ENCODE measurements at places on chromosomes 3 and 15. TPM values are rescaled to one million over a fixed set of nuclear protein-coding genes. Genes with fewer than 3 reads are reported as not detected.
A peak's percentile ranks its signal among the peaks of the same experiment; 100 is the strongest.

GRCh38 chr15:29724026-29724425 lies 98.2 kb downstream of the TJP1 start:
- H3K36me3 ChIP-seq: peaks cover 73% of the 10 kb centered on the region
- no peak overlapping the region for H3K4me3 ChIP-seq
- DNase-seq: no peak
- no peak overlapping the region for H3K27ac ChIP-seq

GRCh38 chr3:104901396-104901795 lies 465.3 kb upstream of the ALCAM start:
- no peak overlapping the region for H3K27ac ChIP-seq
- no peak for DNase-seq
- H3K4me1 ChIP-seq: no peaks in the 10 kb centered on the region
- no peaks in the 10 kb centered on the region for H3K27me3 ChIP-seq
- H3K36me3 ChIP-seq: no peaks in the 10 kb centered on the region

SMCO1 gene
- total RNA-seq: not detected

- no peaks in the 10 kb centered on the region for H3K27me3 ChIP-seq
- no peak overlapping the region for H3K27ac ChIP-seq
- no peaks in the 10 kb centered on the region for H3K4me1 ChIP-seq
Measured at GRCh38 chr3:105397974-105398373, 31.3 kb downstream of the ALCAM start.

GRCh38 chr3:161558236-161558635 lies 61.6 kb downstream of the OTOL1 start:
- no peaks in the 10 kb centered on the region for H3K4me1 ChIP-seq
- no peaks in the 10 kb centered on the region for H3K36me3 ChIP-seq
- H3K27ac ChIP-seq: no peak overlapping the region
- H3K27me3 ChIP-seq: peaks cover 12% of the 10 kb centered on the region

- no peaks in the 10 kb centered on the region for H3K27me3 ChIP-seq
- DNase-seq: peak; percentile 92
- no peak overlapping the region for H3K4me3 ChIP-seq
Measured at GRCh38 chr3:5011555-5012256, 32.5 kb downstream of the BHLHE40 start.

DNA sequence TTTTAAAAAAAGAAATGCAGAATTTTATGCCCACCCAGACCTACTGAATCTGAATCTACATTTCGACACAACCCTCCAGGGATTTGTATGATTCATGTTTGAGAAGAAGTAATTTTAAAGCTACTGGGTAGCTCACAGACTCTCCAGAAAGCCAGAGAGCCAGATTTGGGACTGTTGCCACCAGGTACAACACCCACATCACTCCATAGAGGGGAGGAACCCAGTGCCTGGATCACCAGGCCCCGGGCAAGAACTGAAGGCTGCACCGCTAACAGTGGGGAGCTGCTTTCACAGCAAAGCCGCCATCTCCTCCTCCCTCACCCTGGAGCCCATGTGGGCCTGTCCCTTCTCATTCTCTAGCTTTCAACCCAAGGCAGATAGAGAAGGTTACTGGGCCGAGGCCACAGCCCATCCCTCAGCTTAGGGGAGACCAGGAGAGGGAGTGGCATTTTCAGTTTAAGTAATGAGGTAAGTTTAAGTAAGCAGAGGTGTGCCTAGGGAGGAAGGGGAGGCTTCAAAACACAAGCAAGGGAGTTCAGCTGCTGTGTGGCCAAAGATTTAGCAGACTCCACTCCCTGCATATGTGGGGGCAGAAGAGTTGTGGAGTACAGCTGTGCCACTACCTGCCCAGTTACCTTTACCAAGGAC lies 109.8 kb downstream of the IL12A start:
- no peaks in the 10 kb centered on the region for H3K27me3 ChIP-seq
- no peak overlapping the region for H3K4me3 ChIP-seq
- no peaks in the 10 kb centered on the region for H3K4me1 ChIP-seq
- H3K36me3 ChIP-seq: no peaks in the 10 kb centered on the region
- no peak overlapping the region for H3K27ac ChIP-seq

DNA sequence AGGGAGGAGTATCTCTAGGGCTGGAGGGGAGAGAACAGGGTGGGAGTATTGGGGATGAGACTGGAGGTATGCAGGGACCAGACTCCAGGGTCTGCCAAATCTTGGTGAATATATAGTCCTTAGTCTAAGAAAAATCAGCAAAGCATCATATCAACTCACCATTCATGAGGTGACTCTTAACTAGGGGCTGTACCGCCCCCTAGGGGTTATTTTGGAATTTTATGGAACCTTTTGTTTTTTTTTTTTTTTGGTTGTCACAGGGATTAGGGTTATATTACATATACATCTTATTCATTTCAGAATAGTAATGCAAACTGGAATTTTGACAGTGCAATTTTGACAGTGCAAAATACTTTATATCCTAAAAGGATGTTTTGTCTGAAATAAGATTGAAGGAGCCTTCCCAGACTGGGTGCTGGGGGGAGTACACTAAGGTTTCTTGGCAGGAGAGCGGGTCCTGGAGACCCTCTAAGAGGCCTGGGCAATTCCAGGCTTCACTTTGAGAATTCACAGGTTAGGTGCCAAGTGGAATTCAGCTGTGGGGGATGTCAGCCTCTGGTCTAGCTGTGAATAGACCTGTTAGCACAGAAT lies 7.5 kb downstream of the CMTM7 start:
- H3K4me1 ChIP-seq: peaks cover 96% of the 10 kb centered on the region
- peak overlapping the region; percentile 24 for H3K4me3 ChIP-seq

- no peak for DNase-seq
- no peak overlapping the region for H3K4me3 ChIP-seq
- no peak overlapping the region for H3K27ac ChIP-seq
Measured at GRCh38 chr3:98734306-98734705, 28.8 kb upstream of the ST3GAL6 start.

GREM1 gene
- 0.18 TPM for total RNA-seq

RTP4 gene
- total RNA-seq: 12.1 TPM

DNA sequence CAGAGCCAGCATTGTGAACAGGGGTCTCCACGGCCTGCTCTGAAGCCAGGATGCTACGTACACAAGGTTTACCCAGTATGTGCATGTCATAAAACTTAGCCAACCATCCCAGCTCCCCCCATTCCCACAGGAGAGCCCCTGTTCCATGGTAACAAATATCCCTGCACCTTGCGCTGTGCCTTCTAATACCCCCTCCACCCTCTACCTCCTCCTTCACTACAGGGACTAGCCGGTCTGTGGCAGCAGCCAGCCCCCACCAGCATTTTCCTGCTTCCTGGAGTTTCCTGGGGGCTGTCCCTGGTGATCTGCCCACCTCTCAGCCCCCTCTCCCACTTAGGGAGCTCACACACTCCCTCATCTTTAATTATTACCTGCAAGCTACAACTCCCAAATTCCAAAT lies 20.4 kb downstream of the ACSBG1 start:
- peaks cover 4% of the 10 kb centered on the region for H3K4me1 ChIP-seq
- H3K27ac ChIP-seq: no peak overlapping the region
- DNase-seq: no peak
- H3K4me3 ChIP-seq: no peak overlapping the region

SKOR1 gene
- total RNA-seq: 0.20 TPM

TMCO5A gene
- total RNA-seq: not detected

DNA sequence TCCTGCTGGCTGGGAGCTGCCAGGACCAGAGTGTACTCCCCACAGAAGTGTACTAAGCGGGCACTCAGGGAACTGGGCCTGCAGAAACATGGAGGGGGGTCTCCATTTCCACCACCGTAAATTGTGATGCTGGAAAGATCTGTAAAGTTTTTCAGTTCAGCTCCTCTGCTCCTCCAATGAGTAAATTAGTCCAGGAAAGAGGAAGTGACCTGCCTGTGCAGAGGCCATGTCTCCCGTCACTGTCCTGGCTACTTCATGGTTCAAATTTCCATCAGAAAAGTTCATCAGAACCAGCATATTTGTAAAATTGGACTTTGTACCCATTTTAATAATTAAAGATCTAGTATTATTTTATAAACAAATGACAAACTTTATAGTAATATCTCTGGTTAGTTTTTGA lies 226.7 kb upstream of the THBS1 start:
- no peaks in the 10 kb centered on the region for H3K4me1 ChIP-seq
- no peak overlapping the region for H3K27ac ChIP-seq
- H3K36me3 ChIP-seq: no peaks in the 10 kb centered on the region
- no peak overlapping the region for H3K4me3 ChIP-seq

ZNF385D gene
- 0.98 TPM for total RNA-seq

DNA sequence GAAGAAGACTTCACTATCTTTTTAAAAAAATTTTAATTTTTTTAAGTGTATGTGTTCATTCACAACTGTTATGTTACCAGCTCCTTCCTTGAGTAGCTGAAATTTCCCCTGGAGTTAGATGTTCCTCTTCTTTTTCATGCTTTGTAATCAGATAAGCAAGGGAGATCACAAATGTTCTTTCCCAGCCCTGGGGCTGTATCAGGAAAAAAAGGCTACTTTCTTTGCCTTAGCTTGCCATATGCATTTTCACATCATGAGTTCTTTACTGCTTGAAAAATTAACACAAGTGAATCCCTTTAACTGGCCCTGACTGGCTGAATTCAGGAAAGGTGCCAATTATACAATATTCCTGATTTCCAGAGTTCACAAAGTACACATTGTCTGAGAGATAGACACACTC lies 353.2 kb upstream of the ATP11B start:
- H3K27me3 ChIP-seq: no peaks in the 10 kb centered on the region
- H3K4me1 ChIP-seq: no peaks in the 10 kb centered on the region
- H3K36me3 ChIP-seq: no peaks in the 10 kb centered on the region
- no peak overlapping the region for H3K27ac ChIP-seq
- no peak overlapping the region for H3K4me3 ChIP-seq

DNA sequence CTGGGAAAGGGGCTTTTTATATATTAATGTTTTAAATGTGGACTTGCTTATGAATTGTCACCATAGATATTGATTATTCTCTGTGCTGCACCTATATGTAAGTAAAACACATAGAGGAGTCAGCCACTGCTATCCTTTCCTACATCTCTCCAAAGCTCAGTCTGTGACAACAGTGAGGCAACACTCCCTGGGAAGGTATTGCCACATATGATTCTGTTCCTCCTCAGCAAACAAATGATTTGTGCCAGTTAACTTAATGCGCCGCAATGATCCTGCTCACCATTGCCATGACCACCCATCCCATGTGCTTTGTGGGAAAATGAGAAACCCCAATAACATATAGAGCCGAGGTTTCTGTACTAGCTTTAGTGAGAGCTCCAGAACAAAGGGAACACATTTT lies 75.1 kb upstream of the FBN1 start:
- no peaks in the 10 kb centered on the region for H3K4me1 ChIP-seq
- no peaks in the 10 kb centered on the region for H3K36me3 ChIP-seq
- no peak for DNase-seq

MYH15 gene
- total RNA-seq: 0.17 TPM

GRCh38 chr3:50345586-50346234 lies at the start of gene ZMYND10:
Gene ZMYND10, minus strand, starts transcription at chr3:50345732. Its CDS starts 153 bp downstream, at chr3:50345579.
- no peaks in the 10 kb centered on the region for H3K27me3 ChIP-seq
- H3K4me1 ChIP-seq: peaks cover 93% of the 10 kb centered on the region
- H3K27ac ChIP-seq: peak within 1 kb of the TSS; percentile 59
- H3K4me3 ChIP-seq: peak within 1 kb of the TSS; percentile 21
- H3K36me3 ChIP-seq: peaks cover 23% of the 10 kb centered on the region

- no peaks in the 10 kb centered on the region for H3K4me1 ChIP-seq
- H3K4me3 ChIP-seq: no peak overlapping the region
Measured at GRCh38 chr3:124059580-124059979, 67.7 kb upstream of the ROPN1 start.

DNA sequence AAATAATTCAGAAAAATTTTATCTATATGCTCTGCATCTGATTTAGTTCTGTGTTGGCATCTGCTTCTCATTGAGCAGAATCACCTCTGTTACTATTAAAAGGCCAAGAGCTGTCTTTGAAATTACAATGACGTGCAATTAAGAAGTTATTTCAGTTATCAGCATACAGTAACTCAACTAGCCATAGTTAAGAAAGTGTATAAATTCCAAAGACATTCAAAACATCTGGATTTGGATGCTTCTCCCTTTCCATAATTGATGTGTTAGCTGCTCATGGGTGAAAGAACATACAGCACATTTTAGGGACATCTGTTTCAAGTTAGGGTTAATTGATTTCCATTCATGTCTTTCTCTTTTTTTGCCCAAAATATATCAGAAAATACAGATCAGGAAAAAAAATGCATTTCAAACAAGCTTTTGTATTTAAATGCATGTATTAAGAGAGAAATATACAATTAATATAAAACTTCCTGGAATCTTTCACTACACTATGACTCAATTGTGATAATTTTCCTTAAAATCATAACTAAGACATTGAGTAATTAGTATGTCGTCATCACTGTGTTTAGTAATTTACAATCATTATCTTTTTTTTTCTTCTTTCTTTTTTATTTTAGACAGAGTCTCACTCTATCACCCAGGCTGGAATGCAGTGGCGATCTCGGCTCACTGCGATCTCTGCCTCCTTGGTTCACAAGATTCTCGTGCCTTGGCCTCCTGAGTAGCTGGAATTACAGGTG lies 82.7 kb upstream of the MBNL1 start:
- no peaks in the 10 kb centered on the region for H3K36me3 ChIP-seq
- H3K27ac ChIP-seq: no peak overlapping the region
- H3K4me1 ChIP-seq: no peaks in the 10 kb centered on the region
- no peaks in the 10 kb centered on the region for H3K27me3 ChIP-seq
- no peak for DNase-seq
- no peak overlapping the region for H3K4me3 ChIP-seq

HCN4 gene
- not detected for total RNA-seq

- H3K27me3 ChIP-seq: no peaks in the 10 kb centered on the region
- no peak overlapping the region for H3K27ac ChIP-seq
- H3K4me3 ChIP-seq: no peak overlapping the region
- H3K36me3 ChIP-seq: no peaks in the 10 kb centered on the region
Measured at GRCh38 chr3:40731445-40731844, 206.7 kb downstream of the ZNF621 start.

DNA sequence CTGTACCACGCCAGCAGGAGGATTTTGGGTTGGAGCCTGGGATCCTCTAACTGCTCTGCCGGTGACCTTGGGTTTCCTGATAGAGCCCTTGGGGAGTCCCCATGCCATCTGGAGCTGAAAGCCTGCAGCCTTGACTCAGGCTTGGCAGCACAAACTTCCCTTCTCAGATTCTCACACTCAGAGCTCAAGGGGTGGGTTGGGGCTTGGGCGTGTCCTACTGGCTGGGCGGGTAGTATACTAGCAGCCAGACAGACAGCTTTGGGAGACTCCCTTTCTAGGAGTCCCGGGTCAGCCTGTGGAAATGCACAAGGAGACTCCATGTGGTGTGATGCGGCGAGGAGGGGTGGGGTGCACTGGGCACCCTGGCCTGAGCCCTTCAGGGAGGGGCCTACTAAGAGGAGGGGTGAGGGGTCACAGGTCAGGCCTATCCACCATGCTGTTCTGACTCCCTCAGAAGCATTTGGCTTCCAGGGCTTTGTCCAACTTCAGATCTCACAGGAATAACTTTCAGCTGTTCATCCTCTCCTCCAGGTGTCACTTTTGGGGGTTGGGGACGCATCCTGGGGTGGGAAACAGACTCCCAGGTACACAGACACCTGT lies 21.6 kb upstream of the PLXNA1 start:
- no peaks in the 10 kb centered on the region for H3K36me3 ChIP-seq
- H3K27ac ChIP-seq: peak overlapping the region; percentile 74
- no peak overlapping the region for H3K4me3 ChIP-seq

All from spleen (tissue), 13 donors.